ENCODE measurements at places on chromosomes 12 and 14. TPM values are rescaled to one million over a fixed set of nuclear protein-coding genes. Genes with fewer than 3 reads are reported as not detected.

ARF3 gene
- 152 TPM for total RNA-seq

FOXN3 gene
- total RNA-seq: 4.5 TPM

SERPINA5 gene
- not detected for total RNA-seq

TEAD4 gene
- 50.8 TPM for total RNA-seq

PRH2 gene
- not detected for total RNA-seq

TIMELESS gene
- 42.2 TPM for total RNA-seq

THAP2 gene
- total RNA-seq: 4.4 TPM

MMP17 gene
- total RNA-seq: 13.3 TPM

INF2 gene
- 135 TPM for total RNA-seq

All from A549 treated with DMSO at 1 μM for 4 hours (cell line).